Ovary (tissue), 10 donors: ENCODE measurements at places on chromosomes 5 and 9. TPM values are rescaled to one million over a fixed set of nuclear protein-coding genes. Genes with fewer than 3 reads are reported as not detected.
A peak's percentile ranks its signal among the peaks of the same experiment; 100 is the strongest.

GRCh38 chr5:176851871-176852658, 41.7 kb downstream of the UNC5A start:
- DNase-seq, result no peak

GALNT12 gene
- 0.45 TPM for total RNA-seq

GRCh38 chr5:32736842-32737241, 25.7 kb downstream of the NPR3 start:
- no peak for DNase-seq

GRCh38 chr5:30802961-30803705, 390.4 kb upstream of the CDH6 start:
- DNase-seq, result no peak

TPPP gene
- total RNA-seq, result 1.4 TPM

DNA sequence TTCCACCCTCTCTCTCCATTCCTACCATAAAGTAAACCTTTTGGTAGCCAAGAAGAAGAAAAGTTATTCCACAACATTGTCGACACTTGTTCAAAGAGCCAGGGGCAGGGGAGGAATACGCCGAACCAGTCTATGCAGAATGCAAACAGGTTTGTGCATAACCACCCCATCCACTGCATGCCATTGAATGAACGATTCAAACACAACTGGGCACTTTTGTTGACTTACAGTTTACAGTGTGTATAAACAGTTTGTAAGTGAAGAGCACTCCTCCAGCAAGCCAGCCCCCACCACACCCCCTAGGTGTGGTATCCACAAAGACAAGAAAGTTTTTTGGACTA, 6.8 kb upstream of the S1PR3 start:
- DNase-seq, result no peak

- no peak for DNase-seq
Measured at GRCh38 chr9:72327631-72328030, 37.4 kb downstream of the ZFAND5 start.

DNA sequence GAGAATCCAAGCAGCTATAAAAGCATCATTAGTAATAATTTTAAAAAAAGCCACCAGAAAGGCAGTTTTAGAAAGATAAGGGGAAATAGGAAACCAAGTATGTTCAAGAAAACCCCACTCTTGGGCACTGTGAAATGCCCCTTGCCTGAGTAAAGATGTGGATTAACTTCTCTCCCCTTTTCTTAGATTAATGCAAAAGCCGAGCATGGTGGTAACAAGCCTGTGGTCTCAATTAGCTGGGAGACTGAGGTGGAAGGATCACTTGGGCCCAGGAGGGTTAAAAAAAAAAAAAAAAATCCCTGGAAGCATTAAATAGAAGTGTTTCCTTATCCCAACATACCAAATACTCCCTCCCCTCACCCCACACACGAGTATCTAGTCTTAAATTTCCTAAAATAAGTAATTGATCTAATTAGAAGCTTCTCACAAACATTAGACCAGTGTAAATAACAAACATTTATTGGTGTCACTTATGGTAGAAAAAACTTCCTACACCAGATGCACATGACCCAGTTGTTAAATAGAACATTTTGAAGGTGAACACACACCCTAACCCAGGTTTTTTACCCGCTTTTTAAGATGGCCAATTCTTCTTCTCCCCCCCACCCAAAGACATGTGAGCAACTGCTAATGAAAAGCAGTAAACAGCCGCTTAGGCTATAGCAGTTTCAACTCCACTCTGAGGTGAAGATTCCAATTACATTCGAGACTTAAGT, 5.2 kb downstream of the HSPA5 start:
- no peak for DNase-seq

DNA sequence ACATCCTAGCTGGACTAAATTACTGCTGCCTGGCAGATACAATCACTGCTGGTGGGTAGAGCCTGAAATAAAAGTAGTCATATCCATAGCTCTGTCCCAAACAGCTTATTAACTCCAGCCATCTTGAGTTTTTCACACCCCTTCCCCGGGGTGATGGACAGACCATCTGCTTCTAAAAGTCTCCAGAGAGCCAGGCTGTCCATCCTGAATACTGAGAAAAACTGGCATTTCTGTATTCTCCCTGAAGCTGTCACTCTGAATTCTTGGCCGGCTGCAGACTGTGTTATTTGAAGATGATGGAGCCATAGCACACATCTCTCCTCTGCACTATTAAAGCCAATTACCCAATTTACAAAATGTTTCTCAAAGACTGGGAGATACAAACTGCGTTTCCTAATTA, 118.6 kb downstream of the GABBR2 start:
- DNase-seq, result no peak

DNA sequence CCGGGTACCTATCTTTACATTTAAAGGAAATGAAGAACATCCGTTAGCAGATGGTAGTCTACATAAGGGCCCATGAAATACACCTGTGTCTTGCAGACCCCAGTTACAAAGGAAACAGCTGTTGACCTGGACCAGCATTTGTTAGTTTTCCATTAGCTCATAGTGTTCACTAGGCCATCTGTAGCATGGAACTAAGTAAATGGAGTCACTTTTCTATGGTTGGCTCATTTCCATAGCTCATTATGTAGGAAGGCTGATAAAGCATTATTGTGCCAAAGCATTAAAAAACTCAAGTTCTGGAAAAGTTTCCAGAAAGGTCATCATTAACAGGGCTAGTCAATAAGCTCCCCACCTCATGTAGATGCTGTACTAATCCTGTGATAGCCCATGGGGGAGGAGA, 62.1 kb downstream of the PCSK1 start:
- DNase-seq, result no peak

GRCh38 chr5:68370196-68370595, 154.6 kb downstream of the PIK3R1 start:
- DNase-seq, result no peak

- DNase-seq, result peak; percentile 99
Measured at GRCh38 chr5:181221792-181222629, 1.1 kb upstream of the TRIM41 start.

PCDHA2 gene
- 1.3 TPM for total RNA-seq

SMIM33 gene
- not detected for total RNA-seq

IARS1 gene
- 60.2 TPM for total RNA-seq

KIF24 gene
- 0.68 TPM for total RNA-seq

- DNase-seq, result no peak
Measured at GRCh38 chr5:175284806-175285205, 159.2 kb downstream of the DRD1 start.

DNA sequence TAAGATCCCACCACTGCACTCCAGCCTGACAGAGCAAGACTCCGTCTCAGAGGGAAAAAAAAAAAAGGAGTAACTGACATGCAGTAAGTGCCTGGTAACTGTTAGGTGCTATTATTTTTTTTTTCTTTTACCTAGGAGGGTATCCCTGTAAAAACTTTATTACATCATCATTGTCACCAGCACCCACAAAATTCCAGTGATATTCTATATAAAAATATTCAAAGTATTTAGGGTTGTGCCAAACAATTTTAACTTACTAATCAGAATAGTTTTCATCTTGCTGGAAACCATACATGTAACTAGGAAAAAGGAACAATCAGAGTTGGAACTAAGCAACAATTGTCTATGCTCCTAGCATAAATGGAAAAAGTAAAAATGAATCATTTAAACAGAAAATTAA, 112.4 kb downstream of the SSBP2 start:
- no peak for DNase-seq

- DNase-seq, result no peak
Measured at GRCh38 chr9:96621618-96622017, 2.0 kb upstream of the CDC14B start.

DNA sequence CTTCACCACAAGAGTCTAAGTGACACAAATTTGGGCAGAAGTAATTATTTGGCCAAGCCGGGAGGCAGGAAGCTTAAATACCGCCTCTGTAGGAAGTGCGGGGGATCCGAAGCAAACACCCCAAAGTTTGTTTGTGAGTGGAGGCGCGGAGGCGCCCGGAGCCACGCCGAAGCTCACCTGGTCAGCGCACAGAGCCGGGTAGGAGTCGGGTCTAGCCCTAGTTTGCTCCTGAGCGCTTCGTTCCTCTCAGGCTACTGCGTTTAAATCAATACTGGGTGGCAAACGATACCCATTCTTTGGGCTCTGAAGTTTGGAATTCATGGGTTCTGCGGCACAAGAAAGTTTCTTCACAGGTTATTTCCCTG, 855 bp downstream of the MCC start:
- no peak for DNase-seq

GRCh38 chr9:116979456-116979855, 292.4 kb downstream of the TRIM32 start:
- DNase-seq, result no peak

HRCT1 gene
- 8.1 TPM for total RNA-seq

DNA sequence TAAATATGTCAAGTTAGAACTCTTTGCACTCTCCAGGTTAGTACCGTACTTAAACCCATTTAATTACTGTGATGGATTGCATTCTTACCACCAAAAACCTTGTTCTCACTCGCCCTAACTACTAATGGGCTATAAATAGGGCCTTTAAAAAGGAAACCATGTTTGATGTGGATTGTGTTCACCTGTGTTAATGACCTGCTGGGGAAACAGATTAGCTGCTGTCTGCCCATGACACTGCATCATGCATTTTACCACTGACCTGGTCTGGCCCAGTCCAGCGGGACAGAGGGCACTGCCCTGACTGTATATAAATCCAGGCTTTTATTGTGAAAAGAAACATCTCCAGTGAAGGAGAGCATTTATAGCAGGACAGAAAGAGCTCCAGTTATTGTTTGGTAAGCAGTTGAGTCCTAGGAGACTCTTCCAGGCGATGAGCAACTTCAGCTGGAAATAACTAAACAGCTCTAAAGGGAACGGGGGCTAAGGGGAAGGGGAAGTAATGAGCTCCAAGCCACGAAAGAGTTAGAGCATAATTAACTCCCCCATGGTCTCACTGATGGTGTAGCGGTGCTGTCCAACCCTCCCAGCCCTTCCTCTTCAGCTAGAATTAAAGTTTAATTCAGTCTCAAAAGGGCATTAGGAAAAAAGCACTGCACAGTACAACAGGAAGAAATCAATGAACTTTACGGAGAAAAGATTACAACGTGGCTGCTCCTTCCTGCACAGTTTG, 303.1 kb downstream of the ENC1 start:
- no peak for DNase-seq

DNA sequence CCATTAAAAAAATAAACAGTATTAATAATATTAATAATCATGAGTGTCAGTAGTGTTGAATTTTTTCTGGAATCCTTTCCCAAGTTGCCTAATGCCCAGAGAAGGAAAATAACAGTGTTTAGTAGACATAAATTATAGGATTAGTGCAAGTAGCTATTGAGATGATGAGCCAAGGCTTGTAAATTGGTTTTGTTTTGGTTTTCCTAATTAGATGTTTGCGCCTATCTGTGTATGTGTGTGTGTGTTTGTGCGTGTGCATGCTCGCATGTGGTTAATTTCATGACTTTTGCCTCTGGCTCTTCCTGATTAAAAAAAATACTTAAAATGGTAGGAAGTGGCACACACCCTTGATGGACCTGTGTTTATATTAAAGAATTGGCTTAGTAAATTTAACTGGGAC, 55.4 kb downstream of the FXN start:
- no peak for DNase-seq

DNA sequence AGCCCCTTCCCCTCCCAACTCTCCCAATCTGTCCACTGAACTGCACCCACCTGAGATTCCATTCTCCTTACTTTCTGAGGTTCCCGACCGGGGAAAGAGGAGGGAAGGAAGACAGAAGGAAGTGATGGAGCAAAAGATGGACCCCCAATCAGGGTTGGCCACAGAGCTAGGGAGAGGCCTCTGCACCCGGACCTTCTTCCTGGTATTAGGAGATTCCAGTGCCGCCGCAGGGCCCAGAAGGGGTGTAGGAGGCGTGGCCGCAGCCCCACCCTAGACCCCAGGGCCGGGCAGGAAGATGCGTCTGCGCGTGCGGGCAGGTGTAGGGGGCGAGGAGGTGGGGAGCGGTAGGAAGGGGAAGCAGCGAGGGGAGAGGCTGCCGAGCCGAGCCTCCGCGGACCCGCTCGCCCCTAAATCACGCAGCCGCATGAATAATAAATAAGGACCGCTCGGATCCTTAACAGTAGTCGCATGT, 104.2 kb upstream of the MVB12B start:
- no peak for DNase-seq

DNA sequence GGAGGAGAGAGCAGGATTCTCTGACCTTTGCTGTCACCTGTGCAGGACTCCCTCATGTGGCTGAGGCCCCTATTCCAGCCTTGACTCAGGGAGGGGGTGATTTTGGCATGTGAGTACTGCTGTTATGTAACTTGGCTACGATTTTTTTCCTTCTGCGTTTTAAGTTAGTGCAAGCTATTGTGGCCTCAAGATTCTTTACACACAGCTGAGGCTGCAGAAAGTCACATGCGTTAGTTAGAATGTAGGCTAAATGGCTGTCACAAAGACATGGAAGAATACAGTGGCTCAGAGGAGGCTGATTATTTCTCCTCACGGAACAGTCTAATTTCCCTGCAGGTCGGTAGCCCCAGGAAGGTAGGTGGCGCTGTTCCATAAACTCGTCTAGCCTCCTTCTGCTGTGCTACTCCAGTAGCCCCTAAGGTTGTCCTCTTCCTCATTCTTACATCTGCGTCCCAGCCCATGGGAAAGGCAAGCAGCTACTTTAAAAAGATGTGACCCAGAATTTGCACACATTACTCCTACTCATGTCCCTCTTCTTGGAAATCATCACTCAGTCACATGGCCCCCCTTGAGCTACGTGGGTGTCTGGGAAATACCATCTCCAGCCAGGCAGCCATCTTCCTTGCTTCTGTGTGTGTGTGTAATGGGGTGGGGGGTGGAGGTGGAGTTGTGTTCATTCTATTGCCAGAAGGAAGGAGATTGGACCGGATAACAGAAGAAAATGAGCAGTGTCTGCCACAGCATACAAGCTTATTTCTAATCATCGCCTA, 486.6 kb downstream of the CCDC171 start:
- DNase-seq, result peak; percentile 82

DNA sequence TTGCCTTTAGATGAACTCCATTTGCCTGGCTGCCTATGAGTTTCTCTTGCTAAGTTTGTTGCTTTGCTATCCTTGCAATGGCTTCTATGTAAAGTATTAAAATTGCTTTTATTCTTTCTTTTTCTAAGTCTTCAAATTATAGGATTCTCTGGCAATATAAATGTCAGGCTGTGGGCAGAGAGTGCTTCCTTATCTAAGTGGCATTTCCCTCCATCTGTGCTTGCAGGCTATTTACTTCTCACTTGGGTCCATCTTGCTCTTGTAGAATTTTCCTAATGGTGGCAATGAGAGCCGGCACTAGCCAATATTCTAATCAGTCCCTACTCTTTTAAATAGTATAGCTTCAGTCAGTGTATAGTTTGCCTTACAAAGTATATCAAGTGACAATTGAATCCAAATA, 63.3 kb downstream of the FAM174A start:
- no peak for DNase-seq

DNA sequence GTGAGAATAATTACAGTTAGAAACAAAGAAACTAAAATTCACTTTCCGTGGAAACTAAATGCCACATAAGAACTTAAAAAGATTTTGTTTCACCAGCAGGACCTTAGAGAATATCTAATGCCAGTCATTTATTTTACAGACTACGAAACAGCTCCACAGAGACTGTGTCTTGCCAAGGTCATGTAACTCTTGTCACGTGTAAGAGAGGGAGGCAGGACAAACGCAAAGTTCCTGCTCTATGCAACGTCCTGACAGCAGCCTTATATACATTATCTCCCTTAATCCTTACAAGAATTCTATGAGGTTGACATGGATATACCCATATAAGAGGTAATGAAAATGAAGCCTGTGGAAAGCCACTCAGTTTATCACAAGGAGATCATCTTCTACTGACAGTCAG, 39.4 kb downstream of the CTNNAL1 start:
- no peak for DNase-seq
